Astrocyte of the hippocampus (primary cell): ENCODE measurements at places on chromosomes 11 and 22.

GRCh38 chr22:42920101-42920820, 63.2 kb upstream of the ARFGAP3 start:
- peak; percentile 65 for DNase-seq

- peak; percentile 30 for DNase-seq
These were observed 55.0 kb upstream of the VSTM5 start for GRCh38 chr11:93905384-93905783.

GRCh38 chr22:20084547-20085413, 4.7 kb downstream of the DGCR8 start:
- DNase-seq = peak; percentile 26

GRCh38 chr22:39278040-39278439, 33.3 kb upstream of the PDGFB start:
- DNase-seq = no peak

DNA sequence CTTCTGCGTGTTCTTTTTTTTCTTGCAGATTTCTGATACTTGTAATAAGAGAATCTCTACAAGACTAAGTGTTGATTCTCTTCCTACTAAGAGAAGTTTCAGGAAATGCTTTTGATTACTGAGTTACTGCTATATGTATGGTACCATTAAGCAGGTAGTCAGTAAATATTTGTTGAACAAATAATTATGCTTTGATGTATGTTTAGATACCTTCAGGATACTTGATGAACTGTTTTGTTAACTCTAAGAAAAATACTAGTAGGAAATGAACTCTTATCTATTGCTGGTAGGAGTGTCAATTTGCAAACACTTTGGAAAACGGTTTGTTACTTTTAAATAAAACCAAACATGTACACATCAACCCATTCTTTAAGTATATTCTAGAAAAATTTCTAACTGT, 90.6 kb downstream of the TMEM135 start:
- DNase-seq = no peak

- peak; percentile 96 for DNase-seq
These were observed 5.4 kb downstream of the MYO18B start for GRCh38 chr22:25747245-25747944.

DNA sequence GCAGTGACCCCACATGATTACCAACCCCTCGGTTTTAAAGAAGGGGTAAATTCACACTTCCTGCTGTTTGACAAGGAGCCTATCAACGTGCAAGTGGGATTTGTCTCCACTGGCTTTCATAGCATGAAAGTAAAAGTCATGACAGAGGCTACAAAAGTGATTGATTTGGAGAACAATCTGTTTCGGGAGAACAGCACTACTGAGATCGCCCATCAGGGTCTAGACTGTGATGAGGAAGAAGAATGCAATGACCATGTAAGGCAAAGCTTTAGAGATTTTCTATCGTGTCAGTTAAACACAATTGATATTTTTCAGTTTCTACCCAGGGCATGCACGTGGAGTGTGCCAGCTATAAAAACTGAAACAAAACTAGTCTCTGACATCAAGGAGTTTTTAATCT, 41.7 kb downstream of the HORMAD2 start:
- DNase-seq = no peak
